ENCODE measurements at places on chromosomes 6 and 20. TPM values are rescaled to one million over a fixed set of nuclear protein-coding genes. Genes with fewer than 3 reads are reported as not detected.
A peak's percentile ranks its signal among the peaks of the same experiment; 100 is the strongest.

DNA sequence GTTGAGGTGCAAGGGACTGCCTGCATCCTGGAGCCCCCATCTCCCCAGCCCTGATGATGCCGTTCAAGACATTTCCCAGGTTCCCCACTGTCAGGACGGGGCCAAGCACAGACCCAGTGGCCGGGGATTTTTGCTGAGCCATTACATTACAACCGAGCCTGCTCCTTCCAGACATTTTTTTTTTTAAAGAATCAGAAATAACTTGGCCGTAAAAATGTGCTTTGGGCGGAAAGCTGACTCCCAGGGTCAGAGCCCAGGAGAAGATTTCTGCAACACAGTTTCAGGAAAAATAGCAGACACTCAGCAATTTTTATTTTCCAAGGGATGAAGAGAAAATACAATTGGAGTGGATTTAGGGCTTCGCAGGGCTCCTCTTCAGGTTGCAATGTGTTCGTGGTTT is 87.9 kb downstream of the LRFN2 start:
- no peak overlapping the region for H3K27ac ChIP-seq
- H3K36me3 ChIP-seq = no peaks in the 10 kb centered on the region
- no peaks in the 10 kb centered on the region for H3K4me1 ChIP-seq
- H3K27me3 ChIP-seq = no peaks in the 10 kb centered on the region
- DNase-seq = no peak

- H3K4me1 ChIP-seq = no peaks in the 10 kb centered on the region
- no peaks in the 10 kb centered on the region for H3K27me3 ChIP-seq
- H3K27ac ChIP-seq = no peak overlapping the region
- DNase-seq = no peak
- H3K36me3 ChIP-seq = no peaks in the 10 kb centered on the region
- H3K4me3 ChIP-seq = no peak overlapping the region
These were observed 35.8 kb downstream of the AKAP12 start for GRCh38 chr6:151275566-151275965.

WDR27 gene
- total RNA-seq = 3.2 TPM

DNA sequence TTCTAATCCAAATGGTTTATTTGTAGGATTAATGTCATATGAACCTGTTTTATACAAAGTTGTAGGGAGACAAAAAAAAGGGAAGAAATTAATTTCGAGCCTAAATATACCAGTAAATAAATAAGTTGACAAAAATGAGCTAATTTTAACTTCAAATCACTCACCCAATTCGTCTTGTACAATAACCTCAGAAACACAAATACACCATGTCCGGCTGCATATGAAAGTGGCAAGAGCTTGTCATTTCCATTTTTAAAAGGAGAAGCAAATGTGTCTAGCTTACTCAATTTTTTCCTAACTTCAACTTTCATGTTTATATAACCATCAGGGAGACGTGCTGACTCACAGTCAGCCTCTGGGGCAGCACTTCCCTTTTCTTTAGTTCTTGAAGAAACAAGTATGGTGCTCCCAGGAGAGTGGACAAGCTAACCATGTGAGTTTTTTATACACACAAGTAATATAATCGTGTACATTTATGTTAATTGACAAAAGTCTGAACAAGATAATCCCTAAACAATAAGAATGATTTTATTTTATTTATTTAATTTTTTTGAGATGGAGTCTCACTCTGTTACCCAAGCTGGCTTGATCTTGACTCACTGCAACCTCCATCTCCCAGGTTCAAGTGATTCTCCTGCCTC is 55.5 kb upstream of the SGK1 start:
- peak; percentile 13 for DNase-seq
- no peaks in the 10 kb centered on the region for H3K4me1 ChIP-seq
- no peaks in the 10 kb centered on the region for H3K27me3 ChIP-seq
- no peaks in the 10 kb centered on the region for H3K36me3 ChIP-seq
- H3K27ac ChIP-seq = no peak overlapping the region

DNA sequence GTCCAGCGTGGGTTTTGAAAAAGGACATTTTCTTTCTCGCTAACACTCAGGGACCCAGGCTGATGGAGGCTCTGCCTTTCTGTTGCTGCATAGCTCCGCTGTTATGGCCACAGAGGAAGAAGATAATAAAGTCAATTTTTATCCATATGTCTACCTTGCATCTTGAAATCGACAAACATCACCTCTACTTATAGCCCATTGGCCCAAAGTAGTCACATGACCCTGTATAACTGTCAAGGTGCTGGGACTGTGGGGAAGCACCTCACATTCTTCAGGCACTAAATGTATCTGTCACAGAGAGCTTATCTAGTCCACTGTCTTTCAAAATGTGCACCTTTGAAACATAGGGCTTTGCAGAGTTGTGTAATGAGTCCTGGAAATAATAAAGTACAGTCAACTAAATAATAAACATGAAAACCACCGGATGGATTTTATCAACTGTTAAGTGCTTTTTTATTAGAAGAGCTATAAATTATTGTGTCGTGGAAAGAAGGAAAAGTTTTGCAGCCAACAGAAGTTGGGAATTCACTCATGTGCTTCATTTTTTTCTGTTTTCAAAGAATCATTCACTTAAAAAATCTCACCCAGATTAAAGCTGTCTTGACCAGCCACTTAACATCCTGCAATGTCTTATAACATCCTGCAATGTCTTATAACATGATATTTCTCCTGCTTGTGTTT is 47.7 kb upstream of the RCAN2 start:
- no peaks in the 10 kb centered on the region for H3K4me1 ChIP-seq
- H3K36me3 ChIP-seq = no peaks in the 10 kb centered on the region
- no peak overlapping the region for H3K27ac ChIP-seq
- no peak overlapping the region for H3K4me3 ChIP-seq

- DNase-seq = no peak
- H3K4me1 ChIP-seq = peaks cover 20% of the 10 kb centered on the region
- no peaks in the 10 kb centered on the region for H3K36me3 ChIP-seq
These were observed 186.3 kb downstream of the OGFRL1 start for GRCh38 chr6:71474942-71475341.

GRCh38 chr6:81890846-81891245 is 138.4 kb upstream of the TENT5A start:
- DNase-seq = no peak
- no peaks in the 10 kb centered on the region for H3K36me3 ChIP-seq
- no peaks in the 10 kb centered on the region for H3K4me1 ChIP-seq
- H3K27ac ChIP-seq = no peak overlapping the region

- no peak overlapping the region for H3K4me3 ChIP-seq
- peaks cover 62% of the 10 kb centered on the region for H3K4me1 ChIP-seq
- H3K36me3 ChIP-seq = no peaks in the 10 kb centered on the region
- peak overlapping the region; percentile 66 for H3K27ac ChIP-seq
These were observed 115.6 kb downstream of the TCP11 start for GRCh38 chr6:35025232-35026188.

GRCh38 chr6:51526049-51526448 is 561.4 kb downstream of the PKHD1 start:
- no peak overlapping the region for H3K27ac ChIP-seq
- no peaks in the 10 kb centered on the region for H3K36me3 ChIP-seq
- no peak for DNase-seq

SMOC2 gene
- 34.4 TPM for total RNA-seq

SLC32A1 gene
- not detected for total RNA-seq

GRCh38 chr6:53808302-53808881 is 13.6 kb downstream of the LRRC1 start:
- H3K4me1 ChIP-seq = no peaks in the 10 kb centered on the region
- no peak for DNase-seq
- H3K27me3 ChIP-seq = no peaks in the 10 kb centered on the region
- no peak overlapping the region for H3K4me3 ChIP-seq
